ENCODE measurements at places on chromosomes 4 and X. TPM values are rescaled to one million over a fixed set of nuclear protein-coding genes. Genes with fewer than 3 reads are reported as not detected.
A peak's percentile ranks its signal among the peaks of the same experiment; 100 is the strongest.

The GNRHR gene
- not detected for total RNA-seq

DNA sequence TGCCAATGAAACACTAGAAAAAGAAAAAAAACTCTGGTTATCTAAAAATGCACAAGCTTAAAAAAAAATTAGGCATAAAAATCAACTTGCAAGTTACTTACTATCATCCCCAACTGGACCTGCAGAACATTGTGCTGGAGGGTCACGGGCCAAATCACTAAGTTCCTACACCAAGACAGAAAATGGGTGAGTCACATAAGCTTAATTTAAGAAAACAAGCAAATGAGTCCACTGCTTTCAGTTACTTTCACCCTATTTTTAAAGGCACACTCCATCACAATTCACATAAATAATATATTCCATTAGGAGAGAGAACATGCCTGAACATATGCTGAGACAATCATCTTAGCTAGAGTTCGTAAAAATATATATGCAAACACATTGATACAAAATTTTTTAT is 17.7 kb downstream of the UBE2D3 start:
- DNase-seq: peak; percentile 22
- H3K27ac ChIP-seq: peak overlapping the region; percentile 30
- H3K4me3 ChIP-seq: no peak overlapping the region
- H3K36me3 ChIP-seq: peaks cover 35% of the 10 kb centered on the region

DNA sequence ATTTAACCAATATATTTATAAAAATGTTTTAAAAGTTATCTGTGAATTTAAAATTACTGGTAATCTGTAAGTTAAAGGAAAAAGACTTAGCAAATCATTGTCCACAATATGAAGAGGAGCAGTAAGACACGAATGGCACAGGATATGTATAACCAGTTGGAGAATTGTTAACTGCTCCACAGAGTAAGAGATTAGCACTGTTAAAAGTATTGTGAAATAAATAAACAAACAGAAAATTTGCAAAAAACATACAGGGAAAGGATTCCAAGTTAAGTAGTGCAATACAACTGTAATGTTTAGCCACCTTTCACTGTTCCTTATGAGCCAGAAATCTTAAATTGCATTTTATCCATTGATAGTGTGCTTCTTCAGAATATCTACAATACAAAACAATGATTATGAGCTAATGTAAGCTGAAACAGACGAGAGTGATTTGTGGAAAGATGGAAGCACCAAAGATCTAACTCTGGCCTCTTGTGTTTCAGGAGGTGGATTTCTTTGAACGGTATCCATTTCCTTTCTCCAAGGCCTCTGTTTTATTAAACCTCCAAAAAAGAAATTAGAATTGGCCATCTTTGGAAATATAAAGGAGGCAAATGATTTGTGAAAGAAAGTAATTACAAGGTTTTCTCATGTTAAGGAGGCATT is 188.4 kb downstream of the UNC5C start:
- H3K4me1 ChIP-seq: peaks cover 12% of the 10 kb centered on the region
- H3K4me3 ChIP-seq: no peak overlapping the region
- H3K27me3 ChIP-seq: no peaks in the 10 kb centered on the region
- H3K36me3 ChIP-seq: no peaks in the 10 kb centered on the region

DNA sequence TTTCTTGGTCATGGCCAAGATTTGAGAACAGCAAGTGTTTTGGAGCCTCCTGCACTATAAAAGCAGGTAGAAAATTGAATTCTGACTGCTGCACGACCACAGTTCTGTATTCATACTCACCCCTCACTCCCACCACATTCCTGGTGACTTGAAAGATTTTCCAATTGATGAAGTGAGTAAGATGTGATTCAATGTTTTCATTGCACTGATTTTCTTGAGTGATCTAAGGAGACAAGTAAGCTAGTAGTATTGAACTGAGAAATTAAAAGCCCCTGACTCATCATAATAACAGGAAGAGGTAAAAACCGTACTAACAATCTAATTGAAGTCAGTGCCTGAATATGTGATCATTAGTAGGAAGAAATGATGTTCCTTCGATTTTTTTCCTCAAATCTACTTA is 6.1 kb upstream of the SEC24D start:
- peak; percentile 84 for DNase-seq
- no peaks in the 10 kb centered on the region for H3K36me3 ChIP-seq
- H3K27ac ChIP-seq: peak overlapping the region; percentile 68
- H3K4me1 ChIP-seq: peaks cover 18% of the 10 kb centered on the region
- H3K27me3 ChIP-seq: no peaks in the 10 kb centered on the region

GRCh38 chrX:80216086-80216485 is 201.5 kb downstream of the TBX22 start:
- no peaks in the 10 kb centered on the region for H3K4me1 ChIP-seq
- no peaks in the 10 kb centered on the region for H3K27me3 ChIP-seq
- H3K36me3 ChIP-seq: no peaks in the 10 kb centered on the region
- DNase-seq: no peak
- H3K27ac ChIP-seq: no peak overlapping the region

GRCh38 chrX:105781804-105782203 is 40.5 kb upstream of the NRK start:
- H3K27ac ChIP-seq: no peak overlapping the region
- H3K4me1 ChIP-seq: no peaks in the 10 kb centered on the region
- H3K27me3 ChIP-seq: no peaks in the 10 kb centered on the region
- no peak overlapping the region for H3K4me3 ChIP-seq

DNA sequence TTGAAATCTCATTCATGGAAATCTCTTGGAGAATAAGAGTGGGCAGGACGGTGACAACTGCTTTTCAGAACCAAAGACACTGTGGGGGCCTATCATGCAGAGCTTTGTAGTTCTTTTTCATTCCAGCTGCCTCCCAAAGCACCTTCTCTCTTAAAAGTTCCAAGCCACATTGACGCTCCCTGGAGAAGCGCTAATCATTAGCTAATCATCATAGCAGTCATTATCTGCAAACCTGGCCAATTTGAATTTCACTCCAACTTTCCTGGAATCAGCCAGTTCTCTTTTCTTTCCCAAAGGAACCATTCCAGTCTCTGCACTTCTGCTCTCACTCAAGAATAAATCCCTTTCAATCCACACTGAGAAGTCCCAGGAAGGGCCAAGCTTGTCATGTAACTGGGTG is 1144.1 kb upstream of the IGFBP7 start:
- no peaks in the 10 kb centered on the region for H3K4me1 ChIP-seq
- H3K27me3 ChIP-seq: no peaks in the 10 kb centered on the region
- no peak overlapping the region for H3K4me3 ChIP-seq
- no peaks in the 10 kb centered on the region for H3K36me3 ChIP-seq
- H3K27ac ChIP-seq: no peak overlapping the region

- H3K27ac ChIP-seq: no peak overlapping the region
- H3K4me3 ChIP-seq: no peak overlapping the region
- H3K27me3 ChIP-seq: no peaks in the 10 kb centered on the region
- H3K36me3 ChIP-seq: peaks cover 20% of the 10 kb centered on the region
These were observed 23.2 kb downstream of the TRMT44 start for GRCh38 chr4:8463811-8464210.

- H3K4me1 ChIP-seq: no peaks in the 10 kb centered on the region
- H3K27me3 ChIP-seq: no peaks in the 10 kb centered on the region
- H3K4me3 ChIP-seq: no peak overlapping the region
- H3K27ac ChIP-seq: no peak overlapping the region
These were observed 1371.4 kb downstream of the ADGRL3 start for GRCh38 chr4:62571494-62571893.

DNA sequence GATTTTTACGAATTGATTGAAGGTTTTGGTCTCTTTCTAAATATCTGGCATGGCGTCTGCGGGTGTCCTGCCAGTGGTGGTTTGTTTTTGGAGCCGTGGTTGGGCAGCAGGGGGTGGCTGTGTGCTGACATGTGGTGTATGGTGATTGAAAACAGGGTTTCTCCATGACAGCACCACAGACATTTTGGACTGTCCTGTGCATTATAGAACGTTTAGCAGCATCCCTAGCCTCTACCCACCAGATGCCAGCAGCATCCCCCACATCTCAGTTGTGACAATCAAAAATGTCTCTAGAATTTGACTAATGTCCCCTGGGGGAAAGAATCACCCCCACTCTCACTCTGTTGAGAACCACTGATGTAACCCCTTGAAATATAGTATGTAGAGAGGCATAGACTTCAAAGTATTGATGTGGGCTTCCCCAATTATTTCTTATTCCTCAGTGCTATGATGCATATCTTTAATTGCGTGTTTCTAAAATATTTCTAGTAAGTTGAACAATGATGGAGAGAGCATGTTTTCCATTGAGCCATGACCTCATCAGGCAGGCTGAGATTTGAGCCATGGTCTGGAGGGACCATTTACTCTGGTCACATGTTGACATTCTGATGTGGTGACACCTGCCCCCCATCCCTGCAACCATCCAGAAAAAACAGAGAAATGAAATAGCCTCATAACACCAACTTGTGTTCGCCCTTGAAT is 77.4 kb upstream of the MID1 start:
- no peak overlapping the region for H3K27ac ChIP-seq
- no peaks in the 10 kb centered on the region for H3K4me1 ChIP-seq
- DNase-seq: no peak
- no peaks in the 10 kb centered on the region for H3K36me3 ChIP-seq
- no peaks in the 10 kb centered on the region for H3K27me3 ChIP-seq

GRCh38 chr4:22552812-22553211 is 36.9 kb upstream of the ADGRA3 start:
- H3K36me3 ChIP-seq: no peaks in the 10 kb centered on the region
- no peak overlapping the region for H3K4me3 ChIP-seq
- no peaks in the 10 kb centered on the region for H3K4me1 ChIP-seq
- no peak overlapping the region for H3K27ac ChIP-seq
- no peaks in the 10 kb centered on the region for H3K27me3 ChIP-seq

The TMEM185A gene
- 28.8 TPM for total RNA-seq

The GPR119 gene
- total RNA-seq: not detected

The OFD1 gene
- 22.0 TPM for total RNA-seq

DNA sequence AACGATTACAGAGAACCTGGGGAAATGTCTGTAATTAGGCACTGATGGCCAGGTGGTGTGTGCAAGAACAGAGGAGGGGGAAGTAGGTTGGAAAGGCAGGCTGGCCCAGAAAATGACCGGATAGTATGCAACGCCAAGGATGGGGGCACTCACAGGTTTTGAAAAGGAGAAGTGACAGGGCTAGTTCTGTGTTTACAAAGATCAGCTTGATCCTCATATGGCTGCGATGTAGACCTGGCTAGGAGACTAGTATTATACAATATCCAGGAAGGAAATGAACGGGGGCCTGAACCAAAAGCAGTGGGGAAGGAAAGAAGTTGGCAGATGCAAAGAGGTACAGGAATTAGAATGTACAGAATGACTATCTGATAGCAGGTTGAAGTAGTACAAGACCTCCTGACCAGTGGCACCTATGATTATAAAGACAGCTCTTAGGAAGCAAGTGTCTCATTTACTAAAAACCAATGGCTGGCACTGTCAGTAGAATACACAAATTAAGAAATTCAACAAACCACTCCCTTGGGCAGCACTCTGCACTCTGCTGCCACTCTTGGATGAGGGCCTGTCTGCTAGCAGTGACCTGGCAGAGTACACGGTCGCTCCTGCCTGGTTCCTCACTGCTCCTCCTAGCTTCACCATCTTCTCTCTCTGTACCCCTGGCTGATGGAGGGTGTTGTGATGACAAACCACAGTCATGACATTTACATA is 14.1 kb downstream of the MFAP3L start:
- no peak for DNase-seq
- H3K27me3 ChIP-seq: no peaks in the 10 kb centered on the region
- H3K27ac ChIP-seq: no peak overlapping the region
- no peak overlapping the region for H3K4me3 ChIP-seq

The CHIC2 gene
- 38.2 TPM for total RNA-seq

DNA sequence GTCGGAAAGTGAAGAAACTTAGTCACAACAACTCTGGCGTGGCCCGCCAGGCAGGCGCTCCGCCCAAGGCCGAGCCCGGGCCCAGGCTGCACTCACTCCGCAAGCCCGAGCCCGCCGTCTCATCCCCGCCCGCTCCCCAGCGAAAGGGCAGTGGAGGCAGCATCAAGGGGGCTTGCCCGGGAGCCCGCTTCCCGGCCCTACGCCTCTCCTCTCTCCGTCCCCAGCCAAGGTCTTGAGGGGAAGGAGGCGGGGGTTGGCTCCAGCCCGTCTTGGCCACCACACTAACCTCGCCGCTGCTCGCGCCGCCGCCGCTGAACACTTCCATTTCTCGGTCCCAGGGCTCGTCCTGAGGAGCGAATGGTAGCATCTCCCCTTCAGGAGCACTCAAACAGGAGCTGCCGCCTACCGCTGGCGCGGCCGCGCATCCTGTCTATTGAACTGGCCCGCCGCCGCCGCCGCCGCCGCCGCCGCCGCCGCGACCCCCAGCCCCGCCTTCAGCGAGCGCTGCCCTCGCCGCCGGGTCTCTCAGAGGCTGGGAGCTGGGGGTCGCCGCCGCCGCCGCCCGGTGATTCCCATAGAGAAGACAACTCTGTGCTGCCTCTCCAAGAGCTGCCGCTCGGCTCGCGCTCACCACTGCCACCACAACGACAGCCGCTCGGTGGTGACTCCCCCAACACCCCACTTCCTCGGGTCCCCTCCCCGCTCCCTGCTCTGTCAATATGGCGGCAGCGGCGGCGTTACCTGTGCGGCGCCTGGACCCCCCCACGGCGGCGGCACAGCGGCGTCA is at the start of gene RPS6KA6:
RPS6KA6 (minus strand) TSS at position 667 of the 787 bp plus-strand sequence; CDS start at position 367, 300 bp downstream.
- DNase-seq: peak; percentile 22
- no peak within 1 kb of the TSS for H3K27ac ChIP-seq
- peak within 1 kb of the TSS; percentile 62 for H3K4me3 ChIP-seq
- H3K27me3 ChIP-seq: no peaks in the 10 kb centered on the region

The SPANXN4 gene
- not detected for total RNA-seq

DNA sequence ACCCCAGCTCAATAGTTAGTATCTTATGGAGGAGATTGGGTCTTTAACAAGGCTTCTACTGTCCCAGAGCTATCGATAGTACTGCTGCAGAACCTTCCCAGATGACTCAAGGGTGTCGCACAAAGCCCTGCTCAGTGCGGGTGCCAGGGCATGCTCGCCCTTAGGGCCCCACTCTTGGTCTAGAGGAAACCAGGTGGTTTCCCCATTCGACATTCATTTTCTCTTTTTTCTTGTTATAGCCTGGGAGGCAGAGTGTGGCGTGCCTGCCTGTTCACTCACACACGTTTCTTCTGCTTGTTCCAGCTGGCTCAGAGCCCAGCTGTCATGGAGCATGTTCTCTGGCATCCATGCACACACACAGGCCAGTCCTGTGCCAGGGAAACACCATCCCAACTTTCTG is 144.5 kb downstream of the SMIM20 start:
- H3K27ac ChIP-seq: no peak overlapping the region
- no peaks in the 10 kb centered on the region for H3K27me3 ChIP-seq
- no peaks in the 10 kb centered on the region for H3K4me1 ChIP-seq

DNA sequence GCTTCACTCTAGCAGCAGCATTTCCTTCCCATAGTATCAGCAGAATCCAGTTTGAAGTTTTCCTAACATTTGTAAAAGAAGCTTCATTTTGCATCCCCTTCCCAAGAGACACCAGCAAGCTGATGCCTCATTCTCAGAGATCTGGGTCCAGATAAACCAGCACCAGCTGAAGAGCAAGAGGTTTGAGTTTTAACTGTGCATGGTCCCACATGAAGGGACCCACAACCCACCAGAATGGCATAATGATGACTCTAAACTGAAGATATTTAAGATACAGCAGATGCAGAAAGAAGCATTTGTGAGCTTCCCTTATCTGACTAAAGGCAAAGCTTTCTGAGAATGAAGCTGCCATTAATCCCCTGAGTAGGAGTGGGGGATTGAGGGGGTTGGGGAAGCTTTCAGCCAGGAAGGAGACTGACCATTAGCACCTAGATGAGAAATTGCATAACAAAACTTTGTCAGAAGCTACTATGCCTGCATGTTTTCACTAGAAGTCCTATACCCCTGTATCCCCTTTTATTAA is 18.6 kb downstream of the NUDT6 start:
- peaks cover 8% of the 10 kb centered on the region for H3K4me1 ChIP-seq
- H3K27me3 ChIP-seq: no peaks in the 10 kb centered on the region
- no peak overlapping the region for H3K4me3 ChIP-seq
- H3K27ac ChIP-seq: no peak overlapping the region
- no peak for DNase-seq
- no peaks in the 10 kb centered on the region for H3K36me3 ChIP-seq

GRCh38 chrX:2404776-2405175 is 96.0 kb downstream of the DHRSX start:
- H3K4me1 ChIP-seq: peaks cover 14% of the 10 kb centered on the region
- no peak for DNase-seq
- H3K4me3 ChIP-seq: no peak overlapping the region
